AG08396 (cell line): ENCODE measurements at places on chromosomes 1 and 21.

DNA sequence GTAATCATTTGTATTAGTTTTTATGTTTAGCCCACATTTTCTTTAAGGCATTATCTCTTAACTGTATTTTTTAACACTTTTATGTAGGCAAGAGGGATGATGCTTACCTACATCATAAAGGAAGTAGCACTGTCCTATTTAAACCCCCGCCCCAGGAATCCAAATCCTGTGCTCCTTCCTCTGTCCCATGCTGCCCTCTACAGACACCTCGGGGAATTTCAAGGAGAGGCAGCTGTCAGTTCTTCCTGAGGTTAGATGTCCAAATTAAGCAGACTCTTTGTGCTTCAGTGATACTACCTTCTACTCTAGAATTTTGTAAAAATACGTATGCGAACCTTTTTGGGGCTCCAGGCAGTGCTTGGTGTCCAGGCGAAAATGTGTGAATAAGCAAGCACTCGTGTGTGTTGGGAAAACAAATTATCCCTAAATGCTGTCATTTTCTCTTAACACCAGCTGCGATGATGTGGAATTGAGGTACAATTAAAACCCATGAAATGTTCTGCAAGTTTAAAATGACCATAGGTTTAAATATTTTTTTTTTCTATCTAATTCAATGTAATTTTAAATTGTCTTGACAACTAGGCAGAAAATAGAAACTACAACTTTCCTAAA, 19.2 kb downstream of the CRCT1 start:
- DNase-seq: peak; percentile 47

DNA sequence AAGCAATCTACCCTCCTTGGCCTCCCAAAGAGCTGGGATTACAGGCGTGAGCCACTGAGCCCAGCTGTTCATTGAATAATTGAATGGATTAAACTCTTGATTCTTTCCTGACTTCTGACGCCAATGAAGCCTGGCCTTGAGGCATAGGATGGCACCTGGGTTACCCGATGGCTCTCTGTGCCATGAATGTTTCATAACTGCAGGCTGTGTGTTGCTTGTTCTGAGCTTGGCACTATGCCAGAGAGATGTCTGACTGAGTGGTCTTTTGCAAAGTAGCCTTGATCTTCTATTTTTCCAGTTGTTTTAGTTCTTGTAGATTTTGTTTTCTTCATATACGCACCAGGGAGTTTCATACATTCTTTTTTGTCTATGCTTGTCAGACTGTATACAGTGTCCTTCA, 38.5 kb upstream of the AK4 start:
- DNase-seq: no peak

DNA sequence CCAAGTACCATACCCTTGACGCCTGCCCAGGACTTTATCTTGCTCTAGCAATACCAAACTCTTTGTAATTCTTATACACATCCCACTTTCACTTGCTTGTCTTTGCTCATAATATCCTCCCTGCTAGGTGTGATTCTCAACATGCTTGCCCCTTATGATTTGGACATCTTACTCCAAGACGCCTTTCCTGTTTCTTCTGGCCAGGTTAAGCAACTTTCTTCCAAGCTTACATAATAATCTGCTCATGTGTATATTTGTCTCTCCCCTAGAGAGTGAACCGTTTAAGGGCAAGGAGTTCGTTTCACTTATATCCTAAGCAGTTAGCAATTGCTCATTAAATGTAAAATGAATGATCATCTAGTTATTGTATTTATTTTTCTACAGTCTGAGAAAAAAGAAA, 21.8 kb downstream of the CRYZL1 start:
- DNase-seq: no peak

- DNase-seq: no peak
Measured at GRCh38 chr1:1272341-1273208, 1.1 kb downstream of the UBE2J2 start.

- DNase-seq: no peak
Measured at GRCh38 chr1:180489976-180490375, 12.4 kb downstream of the ACBD6 start.

GRCh38 chr1:24910210-24910609, 19.9 kb downstream of the RUNX3 start:
- DNase-seq: no peak

DNA sequence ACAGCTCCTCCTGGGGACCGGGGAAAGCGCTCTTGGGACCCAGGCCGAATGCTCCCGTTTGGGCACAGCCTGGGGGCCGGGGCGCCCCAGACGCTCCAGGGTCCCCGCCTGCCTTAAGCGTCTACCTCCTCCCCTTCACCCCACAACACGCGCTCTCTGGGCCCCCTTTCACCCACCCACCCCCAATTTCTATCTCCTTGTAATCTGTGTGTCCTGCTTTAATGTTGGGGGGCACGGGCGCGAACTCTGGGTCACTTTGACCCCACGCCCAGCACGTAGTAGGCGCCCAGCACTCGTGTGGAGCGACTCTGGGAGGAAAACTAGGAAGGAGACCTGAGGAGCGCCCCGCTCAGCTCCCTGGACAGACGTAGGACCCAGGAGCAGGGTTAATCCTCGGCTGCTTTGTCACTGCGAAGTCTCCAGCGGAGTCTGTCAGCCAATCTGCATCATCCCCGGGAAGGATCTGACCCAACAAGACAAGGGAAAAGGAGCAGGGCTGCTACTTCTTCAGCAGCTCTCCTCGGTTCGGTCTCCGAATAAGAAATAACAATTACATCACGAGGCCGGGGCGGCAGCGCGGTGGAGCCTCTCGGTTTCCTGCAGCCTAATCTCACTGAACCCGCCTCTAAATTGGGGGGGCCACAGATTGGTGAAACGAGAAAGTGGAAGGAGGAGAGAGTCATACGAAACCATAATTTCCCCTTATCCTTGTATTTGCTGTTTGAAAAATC, 757 bp upstream of the NRIP1 start:
- DNase-seq: peak; percentile 71

DNA sequence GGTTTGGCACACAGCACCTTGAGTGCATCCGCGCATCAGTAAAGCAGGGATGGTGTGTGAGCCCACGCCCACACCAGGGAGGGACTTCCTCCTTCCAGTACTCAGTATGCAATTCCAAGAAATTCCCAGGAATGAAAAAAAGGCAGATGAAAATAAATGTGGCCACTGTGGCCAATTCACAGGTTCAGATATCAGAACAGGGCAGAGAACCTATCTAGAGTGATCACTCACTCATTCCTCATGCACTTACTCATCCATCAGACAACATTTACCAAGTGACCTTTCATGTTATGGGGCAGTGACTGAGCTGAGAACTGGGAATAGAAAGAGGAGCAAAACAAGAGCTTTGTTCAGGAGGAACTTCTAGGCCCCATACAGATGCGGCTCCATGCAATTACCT, 113.7 kb downstream of the ZSCAN20 start:
- DNase-seq: peak; percentile 31

GRCh38 chr1:33323663-33324477, 3.0 kb upstream of the A3GALT2 start:
- DNase-seq: no peak

- no peak for DNase-seq
Measured at GRCh38 chr1:119774746-119775490, 6.2 kb upstream of the HMGCS2 start.

DNA sequence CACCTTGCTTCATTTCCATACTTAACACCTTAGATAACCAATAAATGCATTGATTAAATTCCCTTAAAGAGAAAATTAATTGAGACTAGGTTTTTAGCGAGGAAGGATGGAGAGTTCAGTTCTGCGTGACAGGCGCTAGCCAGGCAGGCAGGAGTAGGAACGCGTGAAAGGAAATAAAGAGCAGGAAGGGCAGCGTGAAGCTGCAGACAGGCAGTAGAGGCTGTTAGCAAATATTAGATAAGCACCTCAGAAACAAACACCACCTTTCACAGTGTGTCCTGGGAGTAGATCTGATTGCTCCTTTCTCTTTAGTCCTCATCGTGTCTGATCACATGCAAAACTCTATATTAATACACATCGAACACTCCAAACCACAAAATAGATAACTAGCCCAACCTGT, 282.7 kb upstream of the ADGRL2 start:
- DNase-seq: no peak

DNA sequence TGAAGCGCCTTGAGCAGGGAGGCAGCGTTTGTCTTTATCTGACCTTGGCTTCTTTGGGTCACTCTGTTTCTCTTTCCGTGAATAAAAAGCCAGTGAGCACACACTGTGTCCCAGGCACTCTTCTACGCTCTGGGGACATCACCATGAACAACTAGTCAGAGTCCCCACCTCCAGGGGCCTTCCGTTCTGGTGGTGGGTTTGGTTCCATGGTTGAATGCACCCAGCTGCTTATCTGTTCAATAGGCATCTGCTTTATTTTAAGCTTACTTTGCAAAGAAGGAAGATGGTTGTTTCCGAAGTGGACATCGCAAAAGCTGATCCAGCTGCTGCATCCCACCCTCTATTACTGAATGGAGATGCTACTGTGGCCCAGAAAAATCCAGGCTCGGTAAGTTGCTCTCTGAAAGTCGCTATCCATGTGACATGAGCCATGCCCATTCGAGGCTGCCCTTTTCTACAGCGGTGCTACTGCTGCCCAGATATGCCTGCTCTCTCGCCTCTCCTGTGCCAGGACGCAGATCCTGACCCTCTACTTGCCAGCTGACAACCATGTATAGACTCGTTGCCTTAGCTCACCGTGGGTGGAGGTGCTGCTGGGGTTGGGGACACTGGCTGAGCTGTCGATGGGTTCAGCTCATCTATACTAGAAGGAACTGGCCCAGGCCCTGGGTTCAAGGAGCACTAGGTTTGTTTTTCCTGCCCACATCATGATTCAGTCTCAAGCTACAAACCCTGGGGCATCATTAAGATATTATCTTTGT, 5.9 kb downstream of the MX1 start:
- DNase-seq: no peak

- no peak for DNase-seq
Measured at GRCh38 chr1:209505044-209505443, 78.5 kb upstream of the CAMK1G start.

GRCh38 chr1:113191579-113192076, 118.6 kb downstream of the LRIG2 start:
- DNase-seq: no peak

DNA sequence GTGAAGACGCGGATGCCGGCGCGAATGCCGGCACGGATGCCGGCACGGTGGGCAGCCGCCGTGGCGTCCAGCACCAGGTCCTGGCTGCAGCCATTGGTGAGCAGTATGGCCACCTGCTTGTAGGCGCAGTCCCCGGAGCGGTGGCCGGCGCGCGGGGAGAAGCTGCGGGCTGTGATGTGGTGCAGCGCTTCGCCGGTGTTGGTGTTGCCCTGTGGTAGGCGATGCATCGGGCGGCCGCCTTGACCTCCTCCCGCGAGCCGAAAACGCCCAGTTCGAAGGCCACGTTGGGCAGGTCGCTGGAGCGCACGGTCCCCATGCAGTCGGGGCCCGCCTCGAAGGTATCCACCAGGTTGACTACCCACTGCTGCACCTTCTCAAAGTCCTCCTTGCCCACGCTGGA, 120.2 kb downstream of the NR5A2 start:
- DNase-seq: no peak

- no peak for DNase-seq
Measured at GRCh38 chr1:113325022-113325421, 65.3 kb upstream of the MAGI3 start.

GRCh38 chr1:21955058-21955457, 17.9 kb upstream of the HSPG2 start:
- no peak for DNase-seq

DNA sequence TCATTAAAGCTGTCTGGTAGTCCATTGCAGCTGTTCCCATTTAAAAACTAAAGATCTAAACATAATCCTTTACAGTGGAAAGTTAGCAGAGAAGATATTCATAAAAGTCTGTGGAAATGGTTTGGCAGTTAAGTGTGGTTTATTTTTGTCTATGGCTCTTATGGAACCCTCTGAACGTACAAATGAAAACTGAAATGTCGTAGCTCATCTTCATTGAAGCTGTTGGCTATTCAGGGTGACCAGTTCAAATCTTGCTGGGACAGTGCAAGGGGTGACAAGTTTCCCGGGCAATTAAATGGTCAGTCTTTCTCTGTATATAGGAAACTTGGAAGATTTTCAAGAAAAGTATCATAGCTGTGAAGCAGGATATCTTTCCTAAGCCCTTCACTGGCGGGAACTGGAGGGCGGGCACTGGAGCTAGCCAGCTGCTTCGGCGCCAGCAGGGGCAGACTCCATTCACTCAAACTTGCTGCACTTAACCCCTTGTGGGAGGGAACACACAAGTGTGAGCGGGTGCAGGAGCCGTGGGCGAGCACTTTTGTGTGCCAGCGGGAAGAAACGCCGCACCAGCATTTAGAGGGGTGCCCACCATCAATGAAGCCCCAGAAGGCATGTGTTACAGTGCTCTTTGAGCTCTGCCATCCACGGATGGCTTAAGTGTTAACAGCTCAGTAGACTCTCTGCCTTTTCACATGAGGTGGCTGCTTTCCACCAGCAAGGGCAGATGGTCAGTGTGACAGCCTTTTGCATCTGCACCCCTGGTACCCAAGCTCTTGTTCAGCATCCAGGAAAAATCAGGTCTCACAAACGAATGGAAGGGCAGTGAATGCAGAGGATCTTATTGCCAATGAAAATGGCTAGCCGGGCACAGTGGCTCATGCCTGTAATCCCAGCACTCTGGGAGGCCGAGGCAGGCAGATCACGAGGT, 232.1 kb upstream of the KAZN start:
- DNase-seq: peak; percentile 56

DNA sequence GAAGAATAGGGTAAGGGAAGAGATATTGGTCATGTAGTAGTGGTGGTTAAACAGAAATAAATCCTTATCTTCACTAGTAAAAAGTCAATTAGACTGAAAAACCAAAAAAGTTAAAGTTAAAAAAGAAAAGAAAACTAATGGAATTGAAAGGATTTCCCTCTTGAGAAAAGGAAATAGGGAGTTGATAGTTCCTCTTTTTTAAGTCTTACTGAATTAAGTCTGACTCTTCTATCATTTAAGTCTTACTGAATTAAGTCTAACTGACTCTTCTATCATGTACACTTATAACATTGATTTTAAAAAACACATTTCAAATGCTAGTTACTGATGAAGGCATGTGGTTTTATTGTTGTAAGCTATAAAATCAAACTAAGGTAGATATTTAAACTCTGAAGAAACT, 49.5 kb upstream of the TENT5C start:
- no peak for DNase-seq

DNA sequence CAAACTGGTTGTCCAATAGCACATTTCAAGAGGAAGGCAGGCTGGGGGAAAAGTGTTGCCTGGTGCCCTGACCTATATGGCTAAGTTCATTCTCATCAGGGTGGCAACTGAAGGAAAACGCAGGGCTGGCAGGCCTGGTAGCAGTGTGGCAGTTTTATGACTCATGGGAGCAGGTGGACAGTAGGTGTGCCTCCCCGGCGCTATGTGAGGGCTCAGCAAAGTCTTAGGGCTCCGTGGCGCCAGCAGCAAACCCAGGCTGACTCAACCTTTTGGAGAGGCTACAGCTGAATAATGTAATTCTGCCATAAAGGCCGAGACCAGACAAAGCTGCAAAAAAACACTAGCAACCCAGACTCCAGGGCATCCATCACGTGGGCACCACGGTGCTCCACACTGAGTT, 23.6 kb downstream of the GADD45A start:
- no peak for DNase-seq

- DNase-seq: no peak
Measured at GRCh38 chr21:25371841-25372425, 235.3 kb downstream of the MRPL39 start.
